Caco-2 (cell line): ENCODE measurements at places on chromosomes 5 and 9. TPM values are rescaled to one million over a fixed set of nuclear protein-coding genes. Genes with fewer than 3 reads are reported as not detected.

The TMEM174 gene
- not detected in 2 replicates for total RNA-seq

The GAPVD1 gene
- 66.2 TPM in 2 replicates for total RNA-seq

The FCHO2 gene
- total RNA-seq = 20.6 and 22.9 TPM in 2 replicates

The TEK gene
- total RNA-seq = not detected in 2 replicates

The LPCAT1 gene
- total RNA-seq = 49.3 and 52.8 TPM in 2 replicates

GRCh38 chr9:84136119-84136868 lies 155.7 kb downstream of the RMI1 start:
- no peak for DNase-seq

DNA sequence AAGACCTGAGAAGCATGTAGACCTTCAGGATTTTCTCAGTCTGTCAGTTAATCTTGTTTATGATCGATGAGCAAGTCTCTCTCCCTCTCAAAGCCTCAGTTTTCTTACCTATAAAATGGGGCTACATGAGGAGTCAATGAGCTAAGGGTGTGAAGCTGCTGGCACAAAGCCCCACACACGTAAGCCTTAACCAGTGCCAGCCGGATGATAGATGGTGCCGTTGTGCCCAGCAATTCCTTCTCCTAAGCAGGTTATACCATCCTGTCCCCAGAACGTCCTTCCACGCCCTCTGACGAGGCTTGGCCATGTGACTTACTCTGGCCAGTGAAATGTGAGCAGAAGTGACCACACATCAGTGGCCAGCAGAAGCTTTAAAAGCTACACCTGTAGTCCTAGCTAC lies 179.0 kb downstream of the C9orf50 start:
- DNase-seq = no peak

- DNase-seq = no peak
Measured at GRCh38 chr5:74990194-74990593, 62.2 kb downstream of the GCNT4 start.

DNA sequence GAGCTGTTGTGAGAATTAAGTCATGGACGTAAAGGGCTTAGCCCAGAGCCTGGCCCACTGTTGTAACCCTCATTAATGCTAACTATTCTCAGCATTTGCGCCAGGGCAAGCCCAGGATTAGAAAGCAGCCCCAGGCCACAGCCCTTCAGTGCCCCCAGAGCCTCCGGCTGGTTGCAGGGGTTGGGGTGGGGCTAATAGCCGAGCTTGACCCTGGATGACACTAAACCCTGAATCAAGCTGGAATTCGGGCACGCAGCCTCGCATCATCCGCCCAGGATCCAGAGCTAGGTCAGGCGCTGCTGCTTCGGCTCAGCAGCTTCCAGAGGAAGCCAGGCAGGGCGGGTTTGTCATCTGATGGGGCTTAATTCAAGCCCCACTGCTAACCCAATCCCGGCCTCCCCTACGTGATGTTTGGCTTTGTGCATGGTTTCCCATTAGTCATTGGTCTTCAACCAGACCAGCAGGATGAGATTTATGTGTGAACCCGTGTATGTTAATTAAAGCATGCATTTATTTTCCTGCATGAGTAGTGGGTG lies 1.2 kb upstream of the MEGF9 start:
- no peak for DNase-seq

DNA sequence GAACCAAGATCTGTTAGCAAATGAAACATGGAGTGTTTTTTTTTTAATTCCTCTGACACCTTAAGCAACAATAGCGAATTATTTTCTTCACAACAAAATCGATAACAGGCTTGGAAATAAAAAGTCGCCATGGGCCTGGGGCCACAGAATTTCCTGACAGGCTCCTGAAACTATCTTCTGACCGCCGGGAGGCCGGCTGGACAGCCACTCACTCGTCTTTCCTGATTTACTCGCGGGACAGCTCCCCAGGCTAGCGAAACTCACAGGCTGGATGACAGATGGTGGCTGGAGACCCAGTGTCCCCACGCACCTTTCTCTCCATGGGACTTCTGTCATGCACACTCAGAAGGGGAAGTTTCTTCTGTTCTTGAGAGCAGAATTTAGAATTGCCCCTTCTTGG lies 143.3 kb upstream of the IRX2 start:
- DNase-seq = no peak

DNA sequence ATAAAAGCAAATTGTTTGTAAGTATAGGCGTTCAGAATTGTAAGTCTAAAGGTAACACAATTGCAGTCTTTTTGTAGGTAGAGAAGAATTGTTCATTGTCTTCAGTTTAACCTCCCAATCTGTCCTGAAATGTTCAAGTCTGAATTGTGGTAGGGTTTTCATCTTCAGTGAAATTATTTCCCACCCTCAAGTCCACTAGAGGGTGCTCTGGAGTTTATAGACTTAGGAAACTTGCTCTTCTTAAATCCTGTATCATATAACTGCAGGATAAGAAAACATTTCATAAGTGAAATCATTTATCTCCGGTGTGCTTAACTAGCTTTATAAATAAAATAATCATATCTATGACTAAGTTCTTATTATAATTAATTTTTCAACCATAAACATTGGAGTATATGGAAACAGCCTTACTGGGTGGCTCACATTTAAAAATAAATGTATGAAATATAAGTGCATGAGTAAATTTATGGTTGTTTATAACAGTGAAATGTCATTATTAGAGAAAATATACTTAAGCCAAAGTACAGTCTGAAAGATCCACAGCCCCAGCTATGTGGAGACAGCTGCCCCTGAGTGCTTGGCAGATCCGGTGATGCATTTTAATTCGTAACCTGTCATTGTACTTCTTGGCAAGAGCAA lies 182.4 kb upstream of the OTULINL start:
- DNase-seq = no peak

DNA sequence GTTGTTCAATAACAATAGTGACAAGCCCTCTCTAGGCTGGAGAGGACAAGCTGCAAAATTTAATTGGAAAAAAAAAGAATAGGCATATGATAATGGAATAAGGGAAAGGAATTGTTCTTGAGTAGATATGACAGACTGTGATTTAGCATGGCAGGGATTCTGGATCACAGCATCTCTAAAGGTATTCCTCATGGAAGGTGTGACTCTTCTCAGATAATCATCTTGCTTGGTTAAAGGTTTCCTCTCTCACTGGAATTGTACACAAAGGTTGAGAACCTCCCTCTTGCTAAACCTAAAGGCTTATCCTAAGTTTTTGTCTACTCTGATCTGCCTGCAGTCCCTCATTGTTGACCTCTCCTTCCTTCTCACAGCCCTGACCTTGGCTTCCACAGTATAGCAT lies 31.6 kb downstream of the ELOVL7 start:
- no peak for DNase-seq

GRCh38 chr9:78707481-78707991 lies 410.6 kb downstream of the PSAT1 start:
- no peak for DNase-seq

DNA sequence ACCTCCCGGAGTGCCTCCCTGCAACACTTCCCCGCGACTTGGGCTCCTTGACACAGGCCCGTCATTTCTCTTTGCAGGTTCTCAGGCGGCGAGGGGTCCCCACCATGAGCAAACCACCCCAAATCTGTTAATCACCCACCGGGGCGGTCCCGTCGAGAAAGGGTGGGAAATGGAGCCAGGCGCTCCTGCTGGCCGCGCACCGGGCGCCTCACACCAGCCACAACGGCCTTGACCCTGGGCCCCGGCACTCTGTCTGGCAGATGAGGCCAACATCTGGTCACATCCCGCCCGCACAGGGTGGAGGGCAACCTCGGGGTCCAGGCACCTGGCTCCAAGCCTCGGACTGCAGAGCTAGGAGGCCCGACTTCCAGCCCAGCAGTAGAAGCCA lies 776 bp upstream of the TERT start:
- no peak for DNase-seq

DNA sequence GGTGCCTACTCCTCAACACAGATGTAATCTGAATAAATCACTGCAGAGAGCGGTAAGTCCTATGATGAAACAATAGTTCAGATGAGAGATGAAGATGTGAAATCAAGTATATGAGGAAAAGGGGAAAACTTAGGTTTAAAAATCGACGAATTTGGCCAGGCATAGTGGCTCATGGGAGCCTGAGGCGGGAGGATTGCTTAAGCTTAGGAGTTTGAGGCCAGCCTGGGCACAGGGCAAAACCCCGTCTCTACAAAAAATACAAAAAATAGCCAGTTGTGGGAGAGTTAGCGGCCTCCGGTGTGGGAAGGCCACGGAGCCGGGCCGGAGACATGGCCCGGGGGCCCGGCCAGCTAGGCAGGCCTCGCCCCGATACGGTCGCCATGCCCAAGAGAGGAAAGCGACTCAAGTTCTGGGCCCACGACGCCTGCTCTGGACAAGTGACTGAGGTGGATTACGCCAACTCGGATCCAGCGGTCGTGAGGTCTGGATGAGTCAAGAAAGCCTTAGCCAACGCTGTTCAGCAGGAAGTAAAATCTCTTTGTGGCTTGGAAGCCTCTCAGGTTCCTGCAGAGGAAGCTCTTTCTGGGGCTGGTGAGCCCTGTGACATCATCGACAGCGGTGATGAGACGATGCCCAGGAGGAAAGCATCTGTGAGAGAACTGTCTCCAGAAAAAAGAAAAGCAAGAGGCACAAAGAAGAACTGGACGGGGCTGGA lies 62.8 kb upstream of the SUB1 start:
- no peak for DNase-seq

DNA sequence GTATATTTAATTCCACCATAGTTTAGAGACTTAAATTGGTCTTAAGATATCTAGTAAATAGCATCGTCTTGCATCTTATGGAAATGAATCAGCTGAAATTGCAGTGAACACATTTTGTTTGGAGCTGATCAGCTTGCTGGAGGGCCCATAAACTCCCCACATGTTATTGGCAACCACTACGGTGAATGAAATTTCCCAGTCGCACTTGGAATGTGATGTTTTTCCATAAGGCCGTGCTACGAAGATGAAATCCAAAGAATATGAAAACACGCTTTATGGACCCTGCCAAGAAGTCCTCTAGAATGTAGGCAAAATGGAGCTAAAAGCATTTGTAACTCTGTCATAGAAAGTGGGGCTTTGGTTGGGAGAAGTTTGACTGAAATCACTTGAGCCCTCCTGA lies 572.1 kb downstream of the ACTL7B start:
- no peak for DNase-seq

GRCh38 chr9:109387206-109387605 lies 66.3 kb upstream of the EPB41L4B start:
- DNase-seq = no peak

DNA sequence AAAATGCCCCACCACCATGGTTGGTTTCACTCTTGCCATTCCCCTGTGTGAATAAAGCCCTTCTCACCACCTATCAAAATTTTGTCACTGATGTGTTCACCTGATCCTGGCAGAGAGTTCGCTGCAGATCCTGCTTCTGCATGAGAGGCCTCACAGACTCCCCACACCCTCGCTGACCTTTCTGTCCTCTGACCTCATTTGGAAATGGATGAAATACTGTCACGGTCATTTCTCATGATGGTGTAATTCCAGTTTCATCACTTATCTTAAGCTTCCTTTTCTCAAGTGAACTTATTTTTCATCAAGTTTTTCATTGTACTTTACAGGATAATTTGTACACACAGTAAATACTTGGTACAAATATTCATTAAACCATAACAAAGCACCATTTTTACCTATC lies 131.3 kb downstream of the FRMD3 start:
- DNase-seq = no peak

DNA sequence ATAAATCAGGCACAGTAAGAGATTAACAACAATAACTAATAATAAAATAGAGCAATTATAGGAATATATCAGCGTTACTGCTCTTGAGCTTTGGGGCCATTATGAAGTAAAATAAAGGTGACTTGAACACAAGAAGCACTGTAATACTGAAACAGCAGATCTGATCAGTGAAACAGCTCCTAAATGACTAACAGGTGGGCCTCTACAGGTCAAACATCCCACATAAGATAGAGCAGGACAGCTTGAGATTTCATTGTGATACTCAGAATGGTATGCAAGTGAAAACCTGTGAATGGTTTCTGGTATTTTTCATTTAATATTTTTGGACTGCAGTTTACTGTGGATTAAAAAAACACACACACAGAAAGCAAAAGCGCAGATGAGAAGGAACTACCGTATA lies 24.0 kb upstream of the MAP3K1 start:
- no peak for DNase-seq

DNA sequence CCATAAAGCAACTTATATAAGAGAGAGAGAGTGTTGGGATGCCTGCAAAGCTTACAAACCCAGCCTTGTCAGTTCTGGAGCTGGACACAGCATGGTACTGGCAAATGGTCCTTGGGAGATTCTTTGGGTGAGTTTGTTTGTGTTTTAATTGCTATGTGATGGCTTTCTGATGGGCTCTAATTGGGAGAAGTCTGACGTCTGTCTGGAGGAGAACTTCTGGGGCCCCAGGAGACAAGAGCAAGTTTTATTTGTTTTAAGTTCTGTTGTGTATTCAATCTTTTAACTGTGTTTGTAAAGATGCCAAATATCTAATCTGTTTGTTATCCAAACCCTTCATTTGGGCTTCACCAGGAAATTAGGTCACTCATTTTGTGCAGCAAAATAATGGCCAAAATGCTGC lies 50.3 kb upstream of the AFAP1L1 start:
- no peak for DNase-seq

DNA sequence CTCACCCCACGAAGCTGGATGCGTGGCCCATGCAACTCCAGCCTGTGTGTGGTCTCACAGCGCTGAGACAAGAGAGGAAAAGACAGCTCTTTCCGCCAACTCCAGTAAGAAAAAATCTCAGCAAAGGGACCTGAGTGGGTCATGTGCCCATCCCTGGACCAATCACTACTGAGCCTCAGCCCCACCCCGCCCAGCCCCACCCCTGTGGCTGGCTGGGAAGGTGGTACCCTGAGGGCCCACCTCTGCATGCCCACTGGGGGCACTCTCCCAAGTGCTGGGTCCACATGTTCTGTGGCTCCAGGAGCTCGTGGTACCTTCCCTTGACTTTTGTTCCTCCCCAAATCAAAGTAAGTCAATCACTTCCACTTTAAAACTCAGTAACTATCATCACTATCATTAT lies 105.1 kb upstream of the SMIM23 start:
- no peak for DNase-seq

DNA sequence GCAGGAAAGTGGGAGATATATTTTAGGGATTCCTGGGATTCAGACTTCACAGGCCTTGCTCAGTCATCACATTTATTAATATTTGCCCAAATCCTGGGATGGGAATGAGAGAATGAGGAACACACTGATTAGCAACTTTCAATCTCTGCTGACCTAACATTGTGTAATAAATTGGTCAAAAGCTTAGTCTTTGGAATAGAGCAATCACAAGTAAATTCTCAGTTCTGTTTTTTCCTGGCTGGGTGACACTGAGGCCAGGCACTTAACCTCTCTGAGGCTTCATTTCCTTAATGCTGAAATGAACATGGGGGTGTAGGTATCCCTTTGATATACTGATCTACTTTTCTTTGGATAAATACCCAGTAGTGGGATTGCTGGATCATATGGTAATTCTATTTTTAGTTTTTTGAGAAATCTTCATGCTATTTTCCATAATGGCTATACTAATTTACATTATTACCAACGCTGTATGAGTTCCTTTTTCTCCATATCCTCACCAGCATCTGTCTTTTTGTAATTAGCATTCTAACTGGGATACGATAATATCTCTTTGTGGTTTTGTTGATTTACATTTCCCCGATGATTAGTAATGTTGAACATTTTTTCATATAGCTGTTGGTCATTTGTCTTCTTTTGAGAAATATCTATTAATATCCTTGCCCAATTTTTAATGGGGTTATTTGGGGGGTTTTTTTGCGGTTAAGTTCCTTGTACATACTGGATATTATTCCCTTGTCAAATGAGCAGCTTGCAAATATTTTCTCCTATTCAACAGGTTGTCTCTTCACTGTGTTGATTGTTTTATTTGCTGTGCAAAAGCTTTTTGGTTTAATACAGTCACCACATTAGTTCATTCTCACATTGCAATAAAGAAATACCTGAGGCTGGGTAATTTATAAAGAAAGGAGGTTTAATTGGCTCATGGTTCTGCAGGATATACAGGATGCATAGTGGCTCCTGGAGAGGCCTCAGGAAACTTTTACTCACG lies 36.8 kb upstream of the NIPBL start:
- no peak for DNase-seq
